ENCODE measurements at places on chromosomes 13 and 19.

- peak; percentile 97 for DNase-seq
Observed at GRCh38 chr19:57803594-57804325, 11.0 kb downstream of the ZNF552 start.

GRCh38 chr13:45512098-45512496, 47.4 kb downstream of the COG3 start:
- peak; percentile 86 for DNase-seq

DNA sequence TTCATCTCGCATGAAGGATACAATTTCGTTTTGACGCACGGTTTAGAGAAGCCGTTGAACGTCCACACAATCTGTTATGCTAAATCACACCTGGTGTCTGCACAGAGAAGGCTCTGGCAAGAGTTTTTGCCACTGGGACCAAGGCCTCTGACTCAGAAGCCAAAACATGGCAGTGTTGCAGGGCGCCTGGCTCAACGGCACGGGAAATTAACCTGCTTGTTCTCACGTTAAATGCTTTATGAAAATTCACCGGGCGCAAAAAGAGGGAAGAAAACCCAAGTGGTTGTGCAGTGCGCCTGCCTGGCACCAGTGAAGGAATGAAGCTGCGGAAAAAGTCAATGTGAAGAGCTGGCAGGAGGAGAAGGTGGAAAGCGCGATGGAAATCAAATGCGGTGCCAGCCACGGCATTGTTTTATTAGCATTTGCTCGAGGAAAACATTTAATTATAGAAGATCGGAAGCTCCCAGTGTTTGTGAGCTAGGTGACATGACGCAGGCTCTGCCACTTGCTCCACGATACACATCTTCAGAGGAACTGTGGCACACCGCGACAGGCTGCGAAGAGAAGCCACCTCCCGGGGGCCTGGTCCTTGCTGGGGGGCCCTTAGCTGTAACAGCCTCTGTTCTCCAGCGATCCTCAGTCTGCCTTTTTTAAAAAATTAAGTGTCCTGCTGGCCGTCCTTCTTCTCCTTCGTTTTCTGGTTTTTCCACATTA, 126.2 kb downstream of the ZIC5 start:
- DNase-seq, result no peak

DNA sequence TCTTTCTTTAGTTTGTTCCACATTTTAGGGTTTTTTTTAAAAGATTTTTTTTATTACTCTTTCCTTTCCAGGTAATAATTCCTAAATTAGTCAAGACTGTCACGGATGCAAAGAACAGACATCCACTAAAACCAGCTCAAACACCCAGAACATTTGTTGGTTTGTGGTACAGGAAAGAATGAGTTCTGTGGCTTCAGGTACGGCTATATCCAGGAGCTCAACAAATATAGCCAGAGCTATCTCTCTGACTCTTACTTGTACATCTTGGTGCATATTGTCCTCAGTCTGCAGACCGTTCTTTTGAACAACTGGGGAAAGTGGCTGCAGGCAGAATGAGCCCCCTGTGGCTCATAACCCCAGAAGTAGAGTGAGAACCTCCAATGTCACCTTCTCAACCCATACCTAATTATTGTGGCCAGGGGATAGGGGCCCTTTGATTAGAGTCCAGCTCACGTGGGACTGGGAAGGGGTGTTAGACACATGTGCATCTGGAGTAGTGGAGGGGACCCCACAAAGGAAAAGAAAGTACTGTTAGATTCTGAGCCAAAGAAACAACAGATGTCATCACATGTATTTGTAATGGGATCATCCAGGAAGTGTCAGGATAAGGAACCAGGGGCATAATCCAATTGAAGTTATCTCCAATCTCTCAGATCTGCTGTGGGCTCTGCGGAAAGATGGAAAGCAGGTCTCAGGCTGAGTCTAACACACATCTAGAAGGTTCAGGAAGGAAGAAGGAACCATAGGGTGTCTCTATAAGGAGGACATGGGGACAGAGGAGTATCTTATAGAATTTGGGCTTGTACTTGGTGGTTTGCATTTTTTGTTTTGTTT, 1.9 kb upstream of the ZNF358 start:
- no peak for DNase-seq

GRCh38 chr19:35404879-35405622, 34.2 kb downstream of the GPR42 start:
- peak; percentile 74 for DNase-seq

DNA sequence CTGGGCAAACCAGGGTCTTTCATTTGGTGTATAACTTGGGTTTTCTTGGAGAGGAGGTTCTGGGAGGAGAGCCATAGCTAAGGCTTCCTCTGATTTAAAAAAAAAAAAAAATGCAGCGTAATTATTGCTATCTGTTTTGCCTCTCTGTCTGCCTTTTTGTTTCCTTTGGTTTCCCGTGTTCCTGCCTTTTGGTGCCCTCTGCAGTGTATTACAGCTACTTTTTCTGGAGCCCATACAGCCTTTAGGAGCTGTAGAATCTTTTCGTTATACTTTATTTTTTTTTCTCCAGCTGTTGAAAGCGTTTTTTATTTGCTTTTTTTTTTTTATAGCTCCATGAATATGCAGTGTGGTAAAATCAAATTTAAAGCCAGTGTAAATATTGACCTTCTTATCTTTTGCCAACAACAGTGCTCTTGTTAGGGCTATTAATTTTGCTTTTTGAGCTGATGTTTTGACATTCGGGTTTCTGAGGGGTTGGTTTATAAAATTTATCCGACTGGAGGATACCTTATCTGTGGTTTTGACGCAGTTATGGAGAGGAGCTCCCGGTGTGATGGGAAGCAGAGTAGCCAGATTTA, 38.1 kb downstream of the ZNF493 start:
- no peak for DNase-seq

- no peak for DNase-seq
Observed at GRCh38 chr13:101612735-101613134, 160.3 kb downstream of the ITGBL1 start.

DNA sequence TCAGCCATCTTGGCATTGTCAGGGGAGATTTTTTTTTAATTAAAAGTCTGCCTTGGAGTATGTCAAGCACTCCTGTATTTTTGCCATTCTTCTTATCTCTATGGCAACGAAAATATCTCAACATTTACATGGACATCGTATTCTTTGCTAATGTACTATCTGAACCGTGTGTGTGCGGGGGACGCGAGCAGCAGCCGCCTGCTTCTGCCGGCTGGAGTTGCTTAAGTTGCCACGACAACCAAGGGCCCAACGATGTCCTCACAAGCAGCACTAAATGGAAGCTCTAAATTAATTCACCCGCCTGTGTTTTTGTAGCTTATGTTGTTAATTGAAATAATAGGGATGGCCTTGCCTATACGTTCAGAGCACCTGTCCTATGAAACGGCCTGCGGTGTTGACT, 309.5 kb downstream of the TEX29 start:
- DNase-seq, result no peak

GRCh38 chr19:1016647-1017114, 4.2 kb downstream of the TMEM259 start:
- DNase-seq, result peak; percentile 86

Measured in kidney tubule cell (primary cell).